ENCODE measurements at places on chromosomes 4 and X.
A peak's percentile ranks its signal among the peaks of the same experiment; 100 is the strongest.

DNA sequence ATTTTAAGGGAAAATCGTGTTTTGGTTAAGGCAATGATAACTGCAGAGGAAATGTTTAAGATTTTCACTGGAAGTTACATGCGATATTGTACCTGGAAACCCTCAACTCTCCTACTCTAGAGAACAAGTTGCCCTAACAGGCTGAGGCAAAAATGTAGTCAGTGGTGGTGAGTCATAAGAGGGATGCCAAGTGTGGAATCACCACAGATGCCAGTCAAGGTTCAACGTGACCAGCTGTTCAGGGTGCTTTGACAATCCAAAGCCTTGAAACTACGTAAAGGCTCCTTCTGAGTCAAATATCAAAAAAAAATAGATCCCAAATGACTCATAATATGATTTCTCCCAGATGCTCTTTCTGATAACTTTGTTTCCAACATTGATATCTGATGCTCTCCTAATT lies 77.9 kb upstream of the AFF2 start:
- DNase-seq: peak; percentile 1

DNA sequence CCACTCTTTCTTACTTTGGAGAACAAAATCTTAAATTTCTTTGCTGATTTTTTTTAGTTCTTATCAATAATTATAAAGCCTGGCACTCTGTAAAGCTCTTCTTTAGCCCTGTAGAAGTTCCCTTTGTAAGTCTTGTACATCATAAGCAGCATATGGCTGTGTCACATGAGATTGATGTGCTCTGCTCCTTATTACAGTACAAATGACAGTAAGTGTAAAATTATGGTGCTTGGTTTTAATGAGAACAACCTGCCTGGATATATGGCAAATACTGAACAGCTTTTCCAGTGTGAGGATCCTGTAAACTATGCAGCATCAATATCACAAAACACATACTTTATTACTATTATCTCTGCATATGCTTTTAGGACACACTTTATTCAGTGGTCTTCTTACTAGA lies 145.9 kb upstream of the GNPDA2 start:
- no peak for DNase-seq

- no peak for DNase-seq
These were observed 29.2 kb downstream of the LIMCH1 start for GRCh38 chr4:41567186-41567585.

DNA sequence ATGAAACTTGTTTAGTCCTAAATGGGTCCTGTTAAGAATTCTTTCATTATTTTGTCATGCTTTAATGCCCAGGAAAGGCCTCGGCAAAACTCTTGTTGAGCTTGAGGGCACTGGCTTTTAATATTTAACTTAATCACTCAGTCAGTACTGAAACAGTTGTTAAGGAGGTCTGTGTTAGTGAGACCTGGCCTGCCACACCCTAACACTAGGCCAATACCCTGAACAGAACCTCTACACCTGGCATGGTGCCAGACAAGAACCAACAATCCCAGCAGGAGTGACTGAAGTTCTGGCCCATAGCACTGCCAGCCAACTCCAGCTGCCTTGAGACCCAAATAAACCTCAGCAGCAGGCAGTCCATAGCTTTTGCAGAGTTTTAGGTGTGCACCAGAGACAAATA lies 85.7 kb upstream of the ITM2A start:
- DNase-seq: no peak

GRCh38 chr4:38178392-38178995 lies 218.3 kb downstream of the PTTG2 start:
- DNase-seq: no peak

GRCh38 chrX:29858714-29859113 lies 356.6 kb upstream of the MAGEB2 start:
- DNase-seq: peak; percentile 78

DNA sequence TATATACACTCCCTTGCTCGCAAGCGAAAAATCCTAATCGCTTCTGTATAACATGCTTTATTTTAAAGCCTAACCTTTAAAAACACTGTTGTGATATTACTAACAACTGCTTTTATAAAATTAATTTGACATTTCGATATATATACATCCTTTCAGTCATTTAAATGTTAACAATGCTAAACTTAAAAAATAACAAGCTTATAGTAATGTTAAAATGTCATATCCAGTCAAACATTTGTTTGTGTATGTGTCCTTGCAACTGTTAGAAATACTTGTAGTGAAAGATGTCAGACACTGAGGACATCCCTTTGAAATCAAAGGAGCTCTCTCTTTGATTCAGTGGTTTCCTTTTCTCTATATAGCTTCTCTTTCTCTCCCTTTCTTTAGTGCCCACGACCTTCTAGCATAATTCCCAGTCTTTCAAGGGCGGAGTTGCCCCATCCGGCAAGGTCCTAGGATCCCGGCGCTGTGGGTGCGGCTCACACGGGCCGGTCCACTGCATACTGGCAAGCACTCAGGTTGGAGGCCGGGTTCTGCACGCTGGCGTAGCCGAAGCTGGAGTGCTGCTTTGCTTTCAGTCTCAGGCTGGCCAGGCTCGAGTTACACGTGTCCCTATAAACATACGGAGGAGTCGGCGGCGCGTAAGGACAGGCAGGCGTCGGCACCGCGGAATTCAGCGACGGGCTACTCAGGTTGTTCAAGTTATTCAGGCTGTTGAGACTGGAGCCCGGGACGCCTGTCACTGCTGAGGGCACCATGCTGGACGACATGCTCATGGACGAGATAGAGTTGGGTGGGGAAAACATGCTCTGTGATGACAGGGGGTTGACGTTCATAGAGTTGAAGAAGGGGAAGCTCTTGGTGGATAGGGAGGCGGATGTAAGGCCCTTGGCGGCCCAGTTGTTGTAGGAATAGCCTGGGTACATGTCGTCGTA lies 5.0 kb downstream of the PITX2 start:
- peak; percentile 80 for DNase-seq

DNA sequence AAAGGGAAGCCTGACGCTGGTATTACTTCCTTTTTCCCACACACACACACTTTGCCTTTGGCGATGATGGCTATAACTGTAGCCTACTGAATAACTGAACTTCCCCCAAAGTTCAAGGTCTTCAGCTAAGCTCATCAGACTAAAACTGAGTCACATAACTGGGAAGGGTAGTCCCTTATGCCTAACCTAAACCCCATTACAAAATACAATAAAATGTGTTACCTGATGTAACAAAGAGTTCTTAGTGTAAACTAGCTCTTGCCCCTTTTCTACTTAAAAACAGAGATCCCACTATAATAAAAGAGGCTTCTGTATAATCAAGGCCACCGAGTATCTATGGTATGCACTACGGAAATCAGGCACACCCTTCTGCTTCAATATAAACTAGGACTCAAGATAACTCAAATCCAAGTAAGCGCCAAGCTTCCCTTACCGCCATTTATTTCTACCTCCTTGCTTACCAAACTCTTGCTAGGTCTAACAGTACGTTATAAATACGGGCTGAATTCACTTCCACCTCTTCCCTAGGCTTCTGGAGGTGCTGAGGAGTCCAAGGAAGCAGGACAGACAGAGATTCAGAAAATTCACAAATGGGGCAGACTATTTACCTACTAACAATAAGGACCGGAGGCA lies 2.4 kb downstream of the OTUD4 start:
- DNase-seq: peak; percentile 26

DNA sequence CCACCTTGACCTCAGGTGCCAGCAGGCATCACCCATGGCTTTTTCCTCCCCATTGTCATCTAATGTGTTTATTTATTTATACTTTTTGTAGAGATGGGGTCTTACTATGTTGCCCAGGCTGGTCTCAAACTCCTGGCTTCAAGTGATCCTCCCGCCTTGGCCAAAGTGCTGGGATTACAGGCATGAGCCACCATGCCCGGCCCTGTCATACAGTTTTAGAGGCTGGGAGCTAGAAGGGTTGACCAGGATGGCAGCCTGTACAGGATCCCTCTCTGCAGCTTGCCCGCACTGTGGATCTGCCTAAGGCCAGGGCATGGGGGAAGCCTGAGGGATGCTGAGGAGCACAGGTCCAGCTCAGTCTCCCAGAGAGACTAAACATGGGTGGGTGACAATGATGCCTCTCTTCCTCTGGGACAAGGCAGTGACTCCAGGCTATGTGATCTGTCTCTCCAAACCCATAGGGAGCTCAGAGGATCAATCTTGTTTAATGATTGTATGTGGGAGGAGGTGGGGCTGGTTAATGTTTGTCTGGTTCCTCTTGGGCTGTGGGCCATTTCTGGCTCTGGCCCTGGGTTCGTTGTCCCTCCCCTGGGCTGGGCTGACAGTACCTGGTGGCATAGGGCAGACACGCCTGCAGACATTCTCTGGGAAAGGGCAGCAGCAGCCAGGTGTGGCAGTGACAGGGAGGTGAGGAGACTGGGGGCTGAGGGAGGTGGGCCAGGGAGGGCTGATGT lies 8.3 kb upstream of the GJB1 start:
- no peak for DNase-seq

GRCh38 chrX:76971393-76972376 lies 475.5 kb upstream of the FGF16 start:
- DNase-seq: no peak

- no peak for DNase-seq
These were observed 92.0 kb downstream of the IRF2 start for GRCh38 chr4:184382189-184382846.

DNA sequence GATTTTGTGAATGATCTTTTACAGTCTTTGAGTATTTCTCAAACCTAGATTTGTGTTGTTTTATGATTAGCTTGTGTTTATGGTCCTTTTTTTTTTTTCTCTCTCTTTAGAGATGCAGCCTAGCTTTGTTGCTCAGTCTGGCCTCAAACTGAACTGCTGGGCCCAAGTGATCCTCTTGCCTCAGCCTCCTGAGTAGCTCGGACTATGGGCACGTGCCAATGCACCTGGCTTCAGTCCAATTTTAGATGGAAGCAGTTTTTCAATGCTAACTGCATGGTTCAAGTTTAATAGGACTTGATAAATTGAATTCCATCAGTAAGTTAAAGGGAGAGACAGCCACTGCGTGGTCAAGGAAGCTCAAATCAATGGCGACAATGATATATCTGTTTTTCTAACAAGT lies 3.8 kb upstream of the FGG start:
- no peak for DNase-seq

DNA sequence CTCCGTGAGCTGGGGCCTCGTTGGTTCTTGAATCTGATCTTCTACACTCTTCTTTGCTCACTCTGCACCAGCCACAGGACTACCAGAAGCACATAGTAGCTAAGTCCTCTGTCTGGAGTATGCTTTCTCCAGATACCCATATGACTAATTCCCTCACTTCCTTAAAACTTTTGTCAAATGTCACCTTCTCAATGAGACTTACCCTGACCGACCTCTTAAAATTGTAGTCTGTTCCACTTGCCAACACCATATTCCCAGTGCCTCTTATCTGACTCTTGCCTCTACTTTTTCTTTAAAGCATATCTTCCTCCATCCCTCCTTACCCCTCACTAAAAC lies 10.0 kb downstream of the PARM1 start:
- no peak for DNase-seq

- DNase-seq: no peak
These were observed 49.8 kb downstream of the MID1 start for GRCh38 chrX:10570601-10571000.

DNA sequence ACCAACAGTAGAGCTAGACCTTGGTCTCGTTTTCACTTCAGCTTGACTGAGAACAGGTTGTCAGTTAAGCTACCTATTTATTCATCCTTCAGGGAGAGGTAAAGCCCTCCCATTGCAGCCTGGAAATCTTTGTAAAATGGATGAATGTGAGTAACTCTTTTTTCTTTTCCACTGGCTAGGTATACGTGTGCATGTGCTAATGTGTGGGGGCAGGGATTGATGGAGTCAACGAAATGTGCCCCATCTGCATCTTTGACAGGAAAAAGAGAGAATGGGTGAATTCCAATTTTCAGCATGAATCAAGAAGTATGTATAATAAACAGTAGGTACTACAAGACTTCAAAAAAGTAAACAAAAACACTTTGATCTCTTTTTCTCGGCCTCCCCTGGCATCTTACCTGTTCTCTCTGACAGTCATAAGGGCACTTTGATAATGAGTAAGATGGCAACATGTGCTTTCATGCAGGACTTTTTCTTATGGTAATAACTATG lies at the start of gene IL21:
TSS of gene IL21 (minus strand) at position 51 of the 492 bp plus-strand sequence. CDS start 55 bp downstream, outside the sequence.
- no peak for DNase-seq

DNA sequence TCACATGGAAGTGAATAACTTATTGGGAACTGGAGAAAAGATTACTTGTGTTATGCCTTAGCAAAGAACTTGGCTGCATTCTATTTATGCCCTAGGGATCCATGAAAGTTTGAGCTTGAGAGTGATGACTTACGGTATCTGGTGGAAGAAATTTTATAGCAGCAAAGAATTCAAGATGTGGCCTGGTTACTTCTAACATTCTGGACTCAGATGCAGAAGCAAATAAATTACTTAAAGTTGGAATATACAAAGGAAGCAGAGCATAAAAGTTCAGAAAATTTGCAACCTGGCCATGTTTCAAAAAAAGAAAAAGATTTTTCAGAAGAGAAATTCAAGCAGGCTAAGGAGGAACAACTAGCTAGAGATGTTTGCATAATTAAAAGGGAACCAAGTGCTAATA lies 252.3 kb upstream of the WDFY3 start:
- no peak for DNase-seq

DNA sequence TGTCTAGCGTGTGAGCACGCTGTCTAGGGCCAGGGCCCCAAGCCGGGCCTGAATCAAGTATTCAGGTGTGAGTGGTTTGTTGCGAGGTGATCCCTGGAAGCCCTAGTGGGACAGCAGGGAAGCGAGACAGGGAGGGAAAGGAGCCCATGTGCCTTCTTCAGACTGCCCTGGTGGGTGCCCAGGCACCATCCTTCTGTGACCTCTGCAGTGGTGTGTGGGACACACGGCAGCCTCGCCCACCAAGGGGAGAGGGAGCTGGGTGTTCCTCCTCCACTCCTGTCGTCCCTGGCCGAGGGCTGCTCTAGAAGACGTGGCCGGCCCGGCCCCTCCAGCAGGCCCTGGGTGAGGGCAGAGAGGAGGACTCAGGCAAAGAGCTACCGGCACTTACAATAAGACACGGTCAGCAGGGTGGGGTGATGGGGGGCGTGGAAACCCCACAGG lies 47.4 kb downstream of the HTRA3 start:
- DNase-seq: no peak

- DNase-seq: peak; percentile 39
These were observed 89.2 kb upstream of the EFHC2 start for GRCh38 chrX:44432641-44433040.

- no peak for DNase-seq
These were observed 41.6 kb upstream of the NKRF start for GRCh38 chrX:119647552-119648420.

DNA sequence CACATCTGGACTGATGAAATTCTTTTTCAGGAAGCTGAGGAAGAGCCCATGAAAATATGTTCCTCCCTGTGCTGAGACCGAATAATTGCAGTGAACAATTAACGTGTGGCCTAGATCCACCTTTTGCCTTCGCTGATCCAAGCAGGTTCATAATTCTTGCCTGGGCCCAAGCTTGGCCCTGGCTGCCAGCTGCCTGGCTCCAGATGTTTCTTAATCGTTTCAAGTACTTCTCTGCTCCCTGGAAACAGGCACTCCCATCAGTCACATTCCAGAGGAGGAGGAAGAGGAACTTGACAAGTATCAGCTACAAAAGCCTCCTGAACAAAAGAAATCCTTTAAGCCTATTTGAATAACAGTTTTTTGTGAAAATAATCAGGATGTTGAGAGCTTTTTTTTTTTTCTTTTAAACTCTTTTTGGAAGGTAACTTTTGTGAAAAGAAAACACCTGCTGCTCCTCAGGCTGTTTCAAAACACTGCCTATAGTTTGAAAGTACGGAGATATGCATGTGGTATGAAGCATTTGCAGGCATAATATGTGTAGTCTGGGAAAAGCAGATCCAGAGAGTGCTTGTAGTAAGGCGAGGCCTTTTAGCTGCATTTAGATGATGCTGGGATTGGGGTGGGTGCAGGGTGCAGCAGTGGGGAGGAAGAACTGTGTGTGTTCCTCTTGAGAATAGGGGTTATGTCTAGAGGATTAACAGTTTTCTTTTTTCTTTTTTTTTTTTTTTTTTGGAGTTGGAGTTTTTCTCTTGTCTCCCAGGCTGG lies 154.4 kb downstream of the PTTG2 start:
- DNase-seq: no peak

All from amniotic epithelial cell (primary cell).